BJ (cell line): ENCODE measurements at places on chromosomes 5 and 9.

- no peak for DNase-seq
These were observed 398 bp upstream of the BASP1 start for GRCh38 chr5:17216974-17217492.

GRCh38 chr5:118439831-118440230 lies 548.5 kb downstream of the DTWD2 start:
- DNase-seq = no peak

DNA sequence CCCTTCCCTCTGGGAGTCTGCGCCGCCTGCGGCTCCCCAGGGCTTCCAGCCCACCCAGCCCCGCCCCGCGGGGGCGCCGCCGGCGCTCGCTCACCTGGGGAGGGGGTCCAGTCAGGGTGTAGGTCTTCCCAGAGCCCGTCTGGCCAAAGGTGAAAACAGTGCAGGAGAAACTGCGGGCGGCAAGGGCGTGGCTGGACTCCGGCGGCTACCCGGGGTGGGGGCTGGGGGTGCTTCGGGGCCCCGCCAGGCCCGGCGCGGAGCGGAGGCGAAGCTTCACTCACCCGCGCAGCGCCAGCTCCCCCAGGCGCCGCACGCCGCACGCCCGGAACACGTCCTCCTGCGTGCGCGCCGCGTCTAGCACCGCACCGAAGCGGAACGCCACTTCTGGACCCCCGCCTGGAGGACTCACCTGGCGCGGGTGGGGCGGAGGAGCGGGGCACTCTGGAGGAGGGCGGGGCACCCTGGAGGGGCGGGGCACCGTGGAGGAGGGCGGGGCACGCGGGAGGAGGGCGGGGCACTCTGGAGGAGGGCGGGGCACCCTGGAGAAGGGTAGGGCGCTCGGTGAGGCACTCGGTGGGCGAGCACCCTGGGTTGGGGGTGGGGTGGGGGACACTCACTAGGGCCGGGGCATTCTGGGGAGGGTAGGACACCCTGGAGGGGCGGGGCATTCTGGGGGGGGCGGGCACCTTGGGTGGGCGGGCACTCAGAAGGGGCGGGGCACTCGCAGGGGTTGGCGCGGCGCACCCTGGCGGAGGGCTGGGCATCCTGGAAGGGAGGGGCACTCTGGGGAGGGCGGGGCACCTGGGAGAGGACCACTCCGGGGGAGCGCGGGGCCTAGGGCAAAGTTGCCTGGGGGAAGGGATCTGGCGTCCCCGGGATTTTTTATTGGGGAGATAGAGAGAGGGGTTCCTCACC lies 814 bp downstream of the KIF12 start:
- no peak for DNase-seq

GRCh38 chr9:123343443-123344191 lies 12.4 kb upstream of the CRB2 start:
- DNase-seq = no peak

GRCh38 chr9:38384990-38385848 lies 7.3 kb upstream of the ALDH1B1 start:
- DNase-seq = no peak

DNA sequence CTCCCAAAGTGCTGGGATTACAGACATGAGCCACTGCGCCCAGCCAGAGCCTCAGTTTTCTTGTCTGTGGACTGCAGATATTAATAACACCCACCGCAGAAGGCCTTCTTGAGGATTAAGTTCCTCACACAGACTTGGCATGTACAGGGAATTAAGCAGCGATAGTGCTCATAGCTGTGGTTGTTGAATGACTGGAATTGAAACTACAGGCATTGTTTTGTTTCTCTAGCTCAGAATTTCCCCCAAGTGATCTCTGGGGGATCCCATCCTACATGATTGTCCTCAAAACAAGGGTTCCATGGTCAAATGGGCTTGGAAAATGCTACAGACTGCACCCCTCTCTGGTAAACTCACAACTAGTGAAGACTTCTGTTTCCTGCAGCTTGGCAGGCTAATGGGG lies 44.2 kb upstream of the TDRD7 start:
- DNase-seq = no peak

DNA sequence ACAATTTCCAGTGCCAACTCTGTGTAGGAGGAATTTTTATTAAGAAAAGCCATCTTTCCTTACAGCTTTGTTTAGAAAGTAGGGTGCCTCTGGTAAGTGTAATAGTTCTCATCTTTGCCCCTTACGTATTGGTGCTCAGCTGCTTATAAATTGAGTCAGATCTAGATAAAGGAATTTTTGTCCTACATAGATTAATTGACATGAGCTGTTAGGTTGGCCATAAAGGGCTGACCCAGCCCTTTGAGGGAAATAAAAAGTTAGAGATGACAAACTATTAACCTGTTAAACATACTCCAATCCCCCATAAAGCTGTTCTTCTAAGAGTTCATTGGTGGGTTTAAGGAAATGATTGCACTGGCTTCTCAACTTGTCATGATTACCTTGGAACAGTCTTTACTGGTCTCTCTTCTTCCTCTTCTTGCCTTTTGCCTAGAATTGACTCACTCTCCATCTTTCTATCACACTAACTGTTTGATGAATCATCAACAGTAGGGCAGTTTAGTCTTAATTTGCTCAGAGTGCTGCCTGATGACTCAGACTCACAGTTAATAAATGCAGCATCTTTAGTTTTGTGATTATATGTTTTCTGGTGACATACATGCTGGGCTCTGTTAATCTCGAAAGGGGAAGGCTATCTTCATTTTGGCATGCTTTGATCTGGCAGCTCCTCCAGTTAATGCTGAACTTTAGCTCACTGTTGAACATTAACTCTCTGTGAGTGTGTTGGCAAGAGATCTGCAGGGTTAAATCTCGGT lies 51.7 kb downstream of the ARHGAP26 start:
- DNase-seq = peak; percentile 59

DNA sequence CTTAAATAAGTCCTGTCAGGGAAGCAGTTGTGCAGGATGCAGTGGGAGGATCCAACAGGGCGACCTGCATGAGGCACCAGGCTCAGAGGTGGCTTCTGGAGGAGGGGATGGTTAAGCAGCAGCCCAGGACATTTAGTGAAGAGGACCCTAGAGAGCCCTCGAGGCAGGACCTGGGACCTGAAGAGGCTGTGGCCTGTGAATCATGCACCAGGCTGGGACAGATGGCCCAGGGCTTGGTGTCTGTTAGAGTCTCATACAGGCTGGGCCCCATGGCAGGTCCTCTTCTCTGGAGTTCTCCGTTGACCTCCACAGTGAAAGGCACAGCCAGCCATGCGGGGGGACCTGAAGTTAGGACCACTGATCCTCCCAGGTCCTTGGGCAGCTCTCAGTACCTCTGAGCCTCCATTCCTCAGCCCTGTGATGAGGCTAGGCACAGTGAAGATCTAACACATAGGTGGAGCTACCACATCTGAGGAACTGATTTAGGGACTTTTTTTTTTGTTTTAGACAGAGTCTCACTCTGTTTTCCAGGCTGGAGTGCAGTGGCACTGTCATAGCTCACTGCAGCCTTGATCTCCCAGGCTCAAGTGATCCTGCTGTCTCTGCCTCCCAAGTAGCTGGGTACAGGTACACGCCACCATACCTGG lies 60.8 kb upstream of the GARNL3 start:
- no peak for DNase-seq

GRCh38 chr9:114087721-114088120 lies 9.6 kb upstream of the AMBP start:
- DNase-seq = no peak

GRCh38 chr5:119366540-119366881 lies 10.7 kb downstream of the TNFAIP8 start:
- no peak for DNase-seq

DNA sequence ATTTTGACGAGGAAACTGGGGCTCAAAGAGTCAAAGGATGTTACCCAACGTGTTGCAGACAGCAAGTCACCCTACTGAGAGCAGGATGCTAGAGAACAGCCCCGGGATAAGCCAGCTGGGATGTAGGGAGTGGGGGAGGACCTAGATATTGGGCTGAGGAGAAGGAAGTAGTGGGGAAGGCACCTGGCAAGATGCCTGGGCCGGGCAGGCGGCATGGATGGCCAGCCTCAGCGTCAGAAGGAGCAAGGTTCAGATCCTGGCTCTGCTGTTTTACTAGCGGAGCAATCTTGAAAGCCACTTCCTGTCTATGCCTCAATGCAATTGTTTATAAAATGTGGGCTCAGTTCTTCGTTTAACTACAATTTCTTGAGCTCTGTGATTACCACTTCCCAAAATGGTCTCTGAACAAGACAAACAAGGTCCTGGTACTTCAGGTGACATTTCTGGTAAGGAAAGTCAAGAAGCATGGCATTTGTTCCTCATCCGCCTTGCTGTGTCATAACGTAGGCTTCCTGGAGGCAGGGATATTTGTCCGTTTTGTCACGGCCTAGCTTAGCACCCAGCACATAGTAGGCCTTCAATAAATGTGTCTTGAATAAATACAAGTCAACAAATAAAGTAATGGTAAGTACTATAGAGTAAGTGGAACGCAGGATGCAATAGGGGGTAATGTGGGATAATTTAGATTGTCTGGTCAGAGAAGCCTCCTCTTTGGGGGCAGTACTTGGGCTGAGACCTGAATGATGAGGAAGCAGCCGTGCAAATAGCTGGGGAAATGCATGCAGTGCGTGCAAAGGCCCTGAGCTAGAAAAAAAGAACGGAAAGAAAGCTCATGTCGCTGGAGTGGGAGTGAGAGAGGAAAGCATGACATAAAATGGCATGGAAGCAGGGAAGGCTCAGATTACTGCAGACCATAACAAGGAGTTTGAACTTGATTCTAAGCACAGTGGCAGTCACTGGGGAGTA lies 70.5 kb downstream of the SMIM23 start:
- no peak for DNase-seq

- DNase-seq = no peak
These were observed 28.9 kb downstream of the ARHGEF28 start for GRCh38 chr5:73654819-73655318.

GRCh38 chr9:137156567-137157375 lies 13.1 kb downstream of the LRRC26 start:
- DNase-seq = no peak

- DNase-seq = no peak
These were observed at the start of gene CYFIP2 for GRCh38 chr5:157265714-157266285. TSS of gene CYFIP2 (plus strand) at chr5:157266123. CDS start at chr5:157285362, 19,239 bp downstream.

GRCh38 chr5:78889369-78890140 lies 95.6 kb downstream of the ARSB start:
- no peak for DNase-seq

GRCh38 chr5:181187500-181188213 lies 17.3 kb downstream of the TRIM7 start:
- no peak for DNase-seq

- no peak for DNase-seq
These were observed 36.3 kb downstream of the PTGER4 start for GRCh38 chr5:40716000-40716399.

- no peak for DNase-seq
These were observed 103.0 kb downstream of the HSD17B3 start for GRCh38 chr9:96199006-96199405.

DNA sequence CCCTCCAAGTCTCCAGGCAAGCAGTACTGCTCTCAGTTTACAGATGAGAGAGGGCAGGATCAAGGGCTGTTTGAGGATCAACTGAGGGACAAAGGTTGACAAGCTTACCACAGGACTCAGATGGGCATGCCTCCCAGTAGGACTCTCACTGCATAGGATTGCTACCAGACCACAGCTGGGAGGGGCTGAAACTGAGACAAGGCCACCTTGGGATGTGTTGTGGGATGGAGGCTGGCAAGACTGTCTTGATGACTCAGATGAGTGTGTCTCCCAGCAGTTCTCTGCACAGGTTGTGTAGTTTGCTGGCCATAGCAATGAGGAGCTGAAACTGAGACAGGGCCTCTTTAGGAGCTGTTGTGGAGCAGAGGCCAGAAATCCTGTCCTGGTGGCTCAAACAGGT lies 222.2 kb upstream of the IRX1 start:
- DNase-seq = no peak

- DNase-seq = no peak
These were observed 69.6 kb upstream of the GNAQ start for GRCh38 chr9:78101247-78101646.

GRCh38 chr9:17230646-17231045 lies 95.8 kb downstream of the CNTLN start:
- DNase-seq = no peak

- DNase-seq = no peak
These were observed 103.8 kb downstream of the PRR16 start for GRCh38 chr5:120567921-120568320.

DNA sequence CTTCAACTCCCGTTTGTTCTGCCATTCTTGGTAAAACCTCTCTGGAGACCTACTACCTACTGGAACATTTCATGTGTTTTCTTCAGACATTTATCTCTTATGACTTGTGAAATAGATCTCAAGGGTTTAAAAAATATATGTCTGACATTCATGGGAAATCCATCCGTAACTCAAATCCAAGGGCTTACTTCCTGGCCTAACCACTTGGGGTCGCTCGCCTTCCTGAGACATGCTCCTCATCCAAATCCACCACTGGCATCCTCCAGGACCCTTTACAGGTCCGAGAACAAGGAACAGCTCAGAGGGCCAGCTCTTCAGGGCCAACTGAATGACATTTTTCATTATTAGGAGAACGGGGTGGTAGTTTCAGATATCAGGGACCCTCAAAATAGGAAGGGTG lies 235.1 kb upstream of the TUT7 start:
- no peak for DNase-seq

- DNase-seq = no peak
These were observed 504.8 kb upstream of the SGCD start for GRCh38 chr5:155822177-155822576.

- DNase-seq = no peak
These were observed 1944.2 kb upstream of the NUDT12 start for GRCh38 chr5:105506692-105507277.

DNA sequence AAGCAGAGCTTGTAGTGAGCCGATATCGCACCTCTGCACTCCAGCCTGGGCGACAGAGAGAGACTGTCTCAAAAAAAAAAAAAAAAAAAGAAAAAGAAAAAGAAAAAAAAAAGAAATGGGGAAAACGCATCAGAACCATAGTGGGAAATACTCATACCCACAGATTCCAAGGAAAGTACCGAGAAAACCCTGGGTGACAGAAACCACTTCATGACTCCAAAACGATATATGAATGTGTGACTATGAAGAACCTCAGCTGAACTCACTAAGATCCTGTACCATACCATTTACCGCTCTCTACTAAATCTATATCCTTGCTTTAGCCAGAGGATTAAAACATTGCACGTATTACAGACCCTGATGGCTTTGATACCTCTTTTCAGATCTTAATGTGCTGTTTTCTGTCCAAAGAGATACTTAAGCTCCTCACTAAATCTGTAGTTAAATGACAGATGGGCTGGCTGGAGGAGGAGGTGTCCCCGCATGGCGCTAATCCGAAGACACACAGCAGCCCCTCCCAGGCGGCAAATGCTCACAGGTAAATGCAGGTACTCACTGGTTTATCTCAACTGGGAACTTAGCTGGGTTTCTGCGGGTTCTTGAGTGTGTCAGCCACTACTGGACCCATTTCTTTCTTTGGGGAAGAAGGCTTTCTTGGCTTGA lies 2.8 kb downstream of the LPCAT1 start:
- no peak for DNase-seq

- no peak for DNase-seq
These were observed 42.7 kb downstream of the GADD45G start for GRCh38 chr9:89647366-89648128.

- DNase-seq = peak; percentile 4
These were observed 700.5 kb upstream of the ZNF608 start for GRCh38 chr5:125446986-125447385.

GRCh38 chr9:133100506-133101355 lies 20.3 kb downstream of the RALGDS start:
- no peak for DNase-seq
